ENCODE measurements at places on chromosomes 2 and 18.

DNA sequence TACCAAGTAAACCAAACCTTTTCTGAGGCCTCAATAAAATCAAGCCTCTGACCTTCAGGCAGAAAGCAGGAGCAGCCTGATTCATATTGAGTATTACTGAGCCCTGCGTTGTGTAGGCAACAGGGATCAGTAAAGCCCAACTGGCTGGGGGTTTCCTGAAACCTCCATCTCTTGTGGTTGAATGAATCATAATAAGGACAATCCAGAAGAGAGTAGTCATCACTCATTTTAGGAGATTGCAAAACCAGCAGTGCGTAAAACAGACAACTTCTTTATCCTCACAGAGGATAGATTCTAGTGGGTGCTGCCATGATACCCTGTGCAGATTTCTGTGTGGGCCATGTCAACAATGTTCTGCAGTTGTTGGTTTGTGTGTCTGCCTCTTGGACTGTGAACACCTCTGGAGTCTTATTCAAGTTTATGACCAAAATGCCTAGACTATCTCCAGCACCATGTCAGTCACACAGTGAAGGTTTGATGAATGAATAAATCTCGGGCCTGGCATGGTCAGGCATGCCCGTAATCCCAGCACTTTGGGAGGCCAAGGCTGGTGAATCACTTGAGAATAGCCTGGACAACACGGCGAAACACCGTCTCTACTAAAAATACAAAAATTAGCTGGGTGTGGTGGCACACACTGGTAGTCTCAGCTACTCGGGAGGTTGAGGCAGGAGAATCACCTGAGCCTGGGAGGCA lies 51.8 kb upstream of the RAB27B start:
- DNase-seq: no peak

GRCh38 chr2:214587442-214587841 lies 176.6 kb downstream of the VWC2L start:
- no peak for DNase-seq

GRCh38 chr2:190301032-190301431 lies 18.6 kb downstream of the HIBCH start:
- DNase-seq: no peak

GRCh38 chr18:53756610-53756972 lies 467.9 kb downstream of the MBD2 start:
- DNase-seq: no peak

DNA sequence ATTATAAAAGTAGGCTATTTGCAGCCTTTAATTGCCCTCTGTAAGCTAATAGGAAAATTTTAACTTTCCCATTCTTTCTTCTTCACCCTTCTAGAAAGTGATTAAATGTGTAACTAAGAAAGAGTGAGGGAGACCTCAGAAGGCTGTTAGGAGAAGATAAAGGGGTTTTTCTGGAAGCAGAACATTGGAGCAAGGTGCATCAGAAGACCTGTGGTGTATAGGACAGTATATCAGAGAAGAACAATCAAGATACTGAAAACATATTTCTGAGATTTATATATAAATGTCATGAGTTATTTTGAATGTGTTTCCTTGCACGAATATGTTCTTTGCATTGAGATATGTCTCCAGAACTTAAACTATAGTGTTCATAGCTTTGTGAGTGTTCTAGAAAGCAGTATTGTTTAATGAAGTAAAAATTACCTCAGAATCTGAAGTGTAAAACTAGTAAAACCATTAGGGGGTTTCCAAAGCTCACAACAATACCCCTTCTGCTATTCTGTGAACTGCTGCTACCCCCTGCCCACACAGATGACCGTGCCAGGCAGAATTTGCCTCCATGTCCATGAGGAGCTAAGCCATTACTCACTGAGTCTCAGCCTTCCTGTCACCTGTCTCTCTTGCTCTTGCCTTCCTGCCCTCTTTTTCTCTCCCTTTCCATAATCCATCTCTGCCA lies 537.9 kb downstream of the EPHA4 start:
- DNase-seq: no peak

- no peak for DNase-seq
These were observed 63.6 kb upstream of the CPO start for GRCh38 chr2:206875701-206876100.

GRCh38 chr2:203662951-203663350 lies 43.5 kb upstream of the CD28 start:
- no peak for DNase-seq

GRCh38 chr18:50061876-50062517 lies 132.9 kb downstream of the MYO5B start:
- no peak for DNase-seq

DNA sequence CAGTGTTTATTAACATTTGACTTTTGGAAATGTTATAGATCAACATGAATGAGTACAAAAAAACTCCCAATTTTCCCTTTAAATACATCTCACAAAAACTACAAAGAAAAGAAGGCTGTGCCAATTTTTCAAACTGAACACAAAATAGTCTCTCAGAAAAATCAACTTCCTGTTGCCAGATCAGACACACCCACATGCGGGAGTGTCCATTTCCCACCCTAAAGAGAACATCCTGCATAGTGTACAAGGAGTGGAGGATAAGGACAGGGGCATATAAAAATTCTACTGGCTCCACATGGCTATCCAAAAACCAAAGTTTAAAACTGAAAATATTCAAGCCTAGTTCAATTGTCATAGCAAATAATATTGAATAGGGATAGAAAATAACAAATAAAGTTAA lies 165.3 kb downstream of the ATAD2B start:
- DNase-seq: no peak

DNA sequence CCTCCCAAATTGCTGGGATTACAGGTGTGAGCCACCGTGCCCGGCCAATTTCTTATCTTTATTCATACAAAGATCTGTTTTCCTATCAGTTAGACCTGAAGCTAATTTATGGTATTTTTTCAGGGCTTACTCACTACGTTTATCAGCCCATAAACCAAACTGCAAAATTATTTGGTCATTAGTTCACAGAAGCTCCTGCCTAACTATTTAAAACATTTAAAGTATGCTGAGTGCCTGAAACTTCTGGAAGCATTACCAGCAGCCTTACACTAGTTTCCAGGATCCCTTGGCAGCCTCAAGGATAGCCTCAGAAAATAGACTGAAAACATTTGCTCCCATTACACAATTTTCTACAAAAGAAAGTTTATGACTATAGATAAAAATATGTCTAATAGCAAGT lies 68.8 kb downstream of the GALNT13 start:
- no peak for DNase-seq

DNA sequence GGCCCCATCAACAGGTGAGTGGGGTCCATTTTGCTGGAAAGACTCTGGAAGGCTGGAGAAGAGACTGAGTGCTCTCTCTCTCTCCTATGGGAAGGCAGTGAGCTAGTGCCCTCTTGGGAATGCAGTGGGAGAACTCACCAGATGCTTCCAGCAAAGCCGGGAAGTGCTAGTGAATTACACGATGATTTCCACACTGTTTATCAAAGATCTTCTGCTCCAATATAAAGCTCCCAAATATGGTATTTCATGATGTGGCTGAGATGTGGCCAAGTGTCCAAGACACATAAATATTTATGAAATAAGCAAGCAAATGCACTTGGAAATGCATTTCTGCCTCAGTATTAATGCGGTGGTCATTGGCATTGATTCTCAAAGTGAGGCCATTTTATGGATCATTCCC lies 135.9 kb downstream of the VAPA start:
- DNase-seq: no peak

- DNase-seq: no peak
These were observed 391.0 kb downstream of the THSD7B start for GRCh38 chr2:137156221-137156844.

- no peak for DNase-seq
These were observed 90.6 kb upstream of the UXS1 start for GRCh38 chr2:106284691-106285202.

DNA sequence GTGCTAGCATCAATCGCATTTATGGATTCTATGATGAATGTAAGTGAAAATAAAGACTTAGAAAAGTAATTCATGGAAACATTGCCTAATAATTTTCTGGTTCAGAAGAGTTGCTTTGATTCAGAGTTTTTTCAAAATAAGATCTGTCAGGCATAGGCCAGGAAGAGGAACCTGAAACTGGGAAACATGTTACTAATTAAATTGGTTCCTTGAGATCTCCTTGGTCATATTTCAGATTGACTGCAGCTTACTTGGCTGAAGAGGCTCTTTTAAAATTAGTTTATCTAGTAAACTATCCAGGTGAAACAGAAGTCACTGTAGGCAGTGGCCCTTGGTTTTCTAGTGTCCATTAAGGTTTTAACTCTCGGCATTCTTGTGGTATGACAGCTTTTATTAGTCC lies 27.4 kb downstream of the PPP1CB start:
- DNase-seq: no peak

- DNase-seq: no peak
These were observed 45.4 kb downstream of the EXOC6B start for GRCh38 chr2:72780477-72780876.

DNA sequence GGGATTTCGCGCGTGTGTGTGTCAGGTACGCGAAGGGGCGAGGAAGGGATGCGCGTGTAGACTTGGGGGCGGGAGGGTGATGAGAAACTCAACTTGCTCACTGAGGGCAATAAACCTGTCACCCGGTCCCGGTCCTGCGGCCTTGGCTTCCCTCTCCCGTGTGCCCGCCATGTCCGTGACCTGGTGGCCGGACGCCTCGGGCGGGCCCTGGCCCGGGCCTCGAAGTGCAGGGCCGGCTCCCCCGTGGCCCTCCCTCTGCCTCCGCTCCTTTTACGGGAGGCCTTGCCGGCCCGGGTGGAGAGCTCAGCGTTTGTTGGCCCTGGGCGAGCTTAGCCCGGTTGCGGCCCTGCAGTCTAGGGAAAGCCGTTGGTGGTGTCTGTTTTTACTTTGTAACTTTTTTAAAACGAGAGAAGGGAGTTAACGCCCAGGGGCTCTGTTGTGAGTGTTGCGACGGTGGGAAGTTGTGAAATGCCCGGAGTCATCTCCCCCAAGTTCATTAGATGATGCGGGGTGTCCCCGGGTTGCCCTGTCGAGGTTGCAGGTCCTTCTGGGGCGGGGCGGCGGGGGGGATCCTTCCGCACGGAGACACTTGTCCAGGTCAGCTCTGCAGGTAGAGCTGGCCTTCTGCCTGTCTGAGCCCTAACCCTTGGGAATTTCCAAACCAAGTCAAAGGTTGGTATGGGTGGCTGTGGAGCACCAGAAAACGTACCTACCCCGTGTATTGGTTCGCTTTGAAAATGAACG lies 883 bp downstream of the SMCHD1 start:
- DNase-seq: peak; percentile 25

- no peak for DNase-seq
These were observed 48.9 kb downstream of the RAB31 start for GRCh38 chr18:9756933-9757470.

DNA sequence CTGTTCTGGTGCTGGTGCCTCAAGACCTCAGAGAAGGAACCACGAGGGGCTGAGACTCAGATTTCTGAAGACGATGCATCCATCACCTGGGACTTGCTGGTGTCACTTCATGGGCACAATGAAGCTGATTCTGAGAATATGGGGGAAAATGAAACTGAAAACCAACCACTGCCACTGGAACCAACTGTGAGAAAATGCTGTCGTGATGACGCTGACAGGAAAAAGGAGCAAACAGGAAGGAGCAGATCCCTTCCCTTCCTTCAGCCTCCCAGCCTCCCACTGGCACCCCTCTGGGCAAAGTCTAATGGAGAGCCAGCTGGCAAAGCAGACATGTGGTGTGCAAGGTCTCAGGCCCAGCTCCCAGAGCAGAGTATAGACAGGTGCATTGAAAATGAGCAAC lies 109.7 kb downstream of the FOXI3 start:
- no peak for DNase-seq

DNA sequence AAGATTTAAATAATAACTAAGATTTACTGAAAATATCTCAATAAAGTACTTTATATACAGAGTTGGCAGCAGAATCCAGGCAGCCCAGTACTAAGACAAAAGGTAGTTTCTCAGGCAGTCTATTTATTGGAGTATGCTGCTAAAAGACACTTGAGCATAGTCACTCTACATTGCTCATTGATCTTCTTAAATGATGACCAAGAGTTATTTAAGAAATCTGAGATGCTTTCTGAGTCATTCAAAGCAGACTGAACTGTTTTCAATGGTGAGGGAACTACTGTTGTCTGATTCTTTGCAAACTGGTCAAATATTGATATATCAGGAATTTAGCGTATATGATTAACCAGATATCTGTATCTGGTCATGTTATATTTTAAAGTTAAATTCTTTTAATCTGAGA lies 133.6 kb downstream of the PHLPP1 start:
- DNase-seq: no peak

GRCh38 chr2:215919624-215920243 lies 93.6 kb downstream of the MREG start:
- no peak for DNase-seq

DNA sequence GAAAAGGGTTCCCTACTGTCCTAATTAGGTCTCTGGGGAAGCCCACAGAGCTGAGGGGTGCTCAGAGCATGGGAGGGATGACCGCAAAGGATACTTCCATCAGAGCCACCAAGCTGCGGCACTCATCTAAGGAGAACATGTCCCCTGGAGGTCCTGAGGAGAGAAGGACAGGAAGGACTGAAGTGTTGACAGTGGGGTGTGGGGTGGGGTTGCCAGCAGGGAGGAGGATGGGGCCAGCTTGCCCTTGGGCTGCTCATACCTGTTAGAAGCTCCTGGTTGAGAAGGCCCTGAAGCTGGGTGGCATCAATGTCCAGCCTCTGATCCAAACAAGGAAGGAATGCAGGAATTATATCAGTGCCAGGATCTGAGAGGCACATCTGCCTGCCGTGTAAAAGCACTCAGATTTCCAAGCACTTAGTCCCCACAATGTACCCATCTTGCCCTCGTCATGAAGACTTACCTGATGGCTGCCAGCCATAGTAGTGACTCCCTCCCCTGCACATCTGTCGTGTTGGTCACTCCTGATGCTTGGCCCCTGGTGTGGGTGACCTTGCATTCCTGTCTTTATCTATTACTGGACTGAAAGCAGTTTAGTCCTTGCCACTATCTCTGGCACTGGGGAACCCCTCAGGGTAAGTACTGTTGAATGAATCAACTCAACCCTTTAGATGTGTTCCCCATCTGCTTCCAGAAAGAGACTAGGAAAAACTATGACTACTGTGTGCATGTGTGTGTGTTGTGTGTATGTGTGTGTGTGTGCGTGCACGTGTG lies 68.9 kb downstream of the CAPN13 start:
- DNase-seq: no peak

GRCh38 chr18:57353940-57354461 lies 1.6 kb downstream of the ST8SIA3 start:
- DNase-seq: no peak

DNA sequence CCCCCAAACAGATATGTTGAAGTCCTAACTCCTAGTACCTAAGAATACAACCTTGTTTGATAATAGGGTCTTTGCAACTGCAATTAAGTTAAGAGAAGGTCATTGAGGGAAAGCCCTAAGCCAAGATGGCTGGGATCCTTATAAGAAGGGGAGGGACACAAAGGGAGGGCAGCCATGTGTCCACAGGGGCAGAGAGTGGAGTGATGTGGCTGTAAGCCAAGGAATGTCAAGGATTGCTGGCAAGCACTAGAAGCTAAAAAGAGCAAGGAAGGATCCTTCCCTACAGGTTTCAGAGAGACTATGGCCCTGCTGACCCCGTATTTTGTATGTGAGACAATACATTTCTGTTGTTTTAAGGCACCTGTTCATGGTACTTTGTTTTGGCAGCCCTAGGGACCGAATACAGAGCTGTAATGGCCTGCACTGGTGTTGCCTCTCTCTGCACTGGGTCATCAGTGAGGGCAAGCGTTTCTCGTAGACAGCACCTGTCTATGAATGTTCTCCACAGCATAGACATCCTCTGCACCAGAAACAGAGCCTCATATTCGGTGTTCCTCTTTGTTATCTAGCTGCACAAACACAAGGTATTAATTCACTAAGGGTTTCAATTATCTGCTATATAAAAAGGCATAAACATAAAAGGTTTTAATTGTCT lies 75.4 kb upstream of the AQP4 start:
- DNase-seq: no peak

- no peak for DNase-seq
These were observed 4.2 kb downstream of the UGT1A1 start for GRCh38 chr2:233764264-233764663.
